ENCODE measurements at places on chromosomes 13 and 19.
A peak's percentile ranks its signal among the peaks of the same experiment; 100 is the strongest.

DNA sequence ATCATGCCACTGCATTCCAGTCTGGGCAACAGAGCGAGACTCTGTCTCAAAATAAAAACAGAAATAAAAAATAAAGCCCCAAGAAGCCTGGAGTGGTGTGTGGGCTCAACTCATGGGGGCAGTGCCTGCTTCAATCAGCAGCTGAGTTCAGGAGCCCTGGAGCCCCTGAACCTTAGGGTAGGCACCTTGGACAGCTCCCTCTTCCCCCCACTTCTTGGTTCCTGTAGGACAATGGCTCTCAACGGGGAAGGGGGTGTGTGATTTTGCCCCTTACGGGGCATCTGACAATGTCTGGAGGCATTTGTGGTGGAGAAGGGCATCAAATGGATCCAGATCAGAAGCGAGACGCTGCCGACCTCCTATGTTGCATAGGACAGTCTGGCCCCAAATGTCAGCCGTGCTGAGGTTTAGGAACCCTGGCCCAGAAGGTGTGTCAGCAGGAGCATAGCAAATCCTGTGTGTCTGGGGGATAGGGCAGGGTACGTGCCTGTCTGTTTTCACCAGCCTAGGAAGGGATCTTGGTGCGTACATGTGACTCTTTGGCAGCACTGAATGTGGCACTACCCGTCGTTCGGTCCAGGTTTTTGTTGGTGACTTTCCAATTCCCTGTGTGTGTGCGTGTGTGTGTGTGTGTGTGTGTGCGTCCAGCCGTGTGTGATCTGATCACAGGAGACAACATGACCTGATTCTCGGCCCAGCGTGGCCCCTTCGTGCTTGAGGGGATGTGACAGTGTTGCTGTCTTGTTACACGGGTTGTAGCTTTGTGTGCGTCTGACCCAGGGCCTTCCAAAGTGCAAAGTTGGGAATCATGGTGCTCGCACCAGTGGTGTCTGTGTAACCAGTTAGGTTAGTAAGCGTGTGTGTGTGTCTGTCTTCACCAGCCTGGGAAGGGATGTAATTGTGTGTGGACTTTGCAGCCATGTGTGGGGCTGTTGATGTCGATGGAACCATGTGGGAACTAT is 7.5 kb downstream of the IGLON5 start:
- DNase-seq = peak; percentile 14

DNA sequence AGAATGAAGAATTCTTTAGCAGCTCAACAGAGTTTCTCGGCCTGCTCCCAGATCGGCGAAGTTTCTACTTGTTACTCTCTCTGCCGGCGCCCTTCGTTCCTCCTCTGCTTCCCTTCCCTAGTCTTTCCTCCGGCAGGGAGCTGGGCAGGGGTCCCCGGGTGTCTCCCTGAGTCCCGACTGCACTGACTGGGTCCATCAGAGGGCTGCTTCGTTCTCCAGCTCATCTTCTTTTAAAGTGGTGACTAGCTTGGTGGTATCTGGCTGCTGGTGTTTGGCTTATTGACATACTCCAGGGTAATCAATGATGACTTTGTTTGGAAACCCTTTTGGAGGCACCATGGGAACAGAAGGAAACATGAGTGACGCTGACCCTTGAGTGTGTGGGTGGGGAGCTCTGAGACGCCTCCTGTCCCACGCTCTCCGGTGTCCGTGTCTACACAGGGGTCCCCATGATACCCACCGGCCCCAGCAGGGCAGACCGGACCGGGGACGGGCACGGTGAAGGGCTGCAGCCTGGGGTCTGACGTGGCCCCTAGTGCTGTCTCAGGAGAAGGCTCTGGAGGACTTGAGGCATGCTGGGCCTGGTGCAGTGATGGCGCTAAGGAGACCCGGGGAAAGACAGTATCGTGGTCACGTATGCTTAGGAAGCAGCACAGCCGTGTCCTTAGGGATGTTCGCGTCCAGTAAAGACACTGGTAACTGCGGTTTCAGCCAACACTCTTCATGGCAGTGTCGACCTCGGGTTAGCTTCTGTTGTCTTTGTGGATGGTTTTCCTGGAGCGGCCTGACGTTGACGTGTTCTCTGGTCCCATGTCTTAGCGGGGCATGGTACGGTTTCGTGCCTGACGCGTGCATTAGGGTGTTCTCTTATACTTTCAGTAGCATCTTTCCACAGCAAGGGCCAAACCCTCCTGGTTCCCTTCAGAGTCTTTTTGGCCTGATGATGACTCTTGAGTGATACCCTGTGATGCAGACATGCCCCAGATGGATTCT is 23.8 kb downstream of the NAXD start:
- no peak for DNase-seq

DNA sequence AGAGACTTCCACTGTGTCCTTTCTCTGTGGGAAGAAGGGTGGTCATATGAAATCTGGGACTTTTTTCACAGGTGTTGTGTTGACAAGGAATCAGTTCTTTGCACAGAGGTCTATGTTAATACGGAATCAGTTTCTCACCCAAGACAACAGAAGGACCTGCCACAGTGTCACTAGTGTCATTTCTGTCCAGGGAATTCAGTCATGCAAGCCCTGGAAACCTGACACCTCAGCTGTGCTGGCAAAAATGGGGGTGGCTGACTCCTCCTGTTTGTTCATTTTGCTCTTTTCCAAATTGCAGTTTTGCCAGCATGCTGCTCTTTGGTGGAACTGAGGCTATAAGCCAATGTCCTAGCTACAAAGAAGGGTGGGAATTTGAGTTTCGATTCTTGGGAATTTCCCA is 49.8 kb upstream of the ESD start:
- DNase-seq = no peak

DNA sequence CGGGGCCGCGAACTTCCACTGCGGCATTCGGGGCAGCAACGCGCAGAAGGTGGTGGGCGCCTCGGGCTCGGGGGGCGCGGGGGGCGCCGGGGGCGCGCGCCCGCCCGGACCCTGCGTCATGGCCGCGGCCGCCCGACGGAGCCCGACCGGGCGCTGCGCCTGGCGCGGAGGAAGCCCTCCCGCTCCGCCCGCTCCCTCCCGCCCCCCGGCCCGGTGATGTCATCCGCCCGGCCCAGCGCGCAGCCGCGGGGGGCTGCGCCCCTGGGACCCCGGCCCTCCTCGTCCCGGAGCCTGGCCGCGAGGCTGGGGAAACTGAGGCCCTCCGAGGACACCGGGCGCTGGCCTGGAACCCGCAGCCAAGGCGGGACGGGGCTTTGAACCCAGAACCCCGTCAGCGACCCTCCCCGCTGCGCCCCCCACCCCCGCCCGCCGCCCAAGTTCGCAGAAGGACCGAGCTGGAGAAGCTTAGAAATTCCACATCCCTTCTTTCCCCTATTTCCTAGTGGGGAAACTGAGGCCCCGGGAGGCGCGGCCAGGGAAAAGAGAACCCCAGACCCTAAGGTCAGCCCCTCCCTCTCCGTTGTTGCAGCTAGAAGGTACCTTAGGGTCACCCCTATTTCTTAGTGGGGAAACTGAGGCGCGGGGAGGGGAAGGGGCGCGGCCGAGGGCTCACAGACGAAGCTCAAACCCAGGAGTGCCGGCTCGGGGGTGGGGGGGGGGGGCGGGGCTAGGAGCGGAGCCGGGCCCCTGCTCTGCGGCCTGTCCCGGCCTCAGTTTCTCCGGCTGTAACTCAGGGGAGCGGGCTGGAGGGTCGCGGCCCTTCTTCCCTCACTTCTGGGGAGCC is at the start of gene SHC2:
Gene SHC2 (minus strand): TSS at position 157 of the 844 bp plus-strand sequence. CDS start 37 bp downstream, at position 120.
- DNase-seq = no peak

GRCh38 chr13:88142653-88143052 is 471.5 kb downstream of the SLITRK5 start:
- DNase-seq = no peak

- DNase-seq = peak; percentile 11
Measured at GRCh38 chr19:2015608-2015950, at the start of gene BTBD2. BTBD2 (minus strand) TSS chr19:2015714; CDS start chr19:2015703, 11 bp downstream.

DNA sequence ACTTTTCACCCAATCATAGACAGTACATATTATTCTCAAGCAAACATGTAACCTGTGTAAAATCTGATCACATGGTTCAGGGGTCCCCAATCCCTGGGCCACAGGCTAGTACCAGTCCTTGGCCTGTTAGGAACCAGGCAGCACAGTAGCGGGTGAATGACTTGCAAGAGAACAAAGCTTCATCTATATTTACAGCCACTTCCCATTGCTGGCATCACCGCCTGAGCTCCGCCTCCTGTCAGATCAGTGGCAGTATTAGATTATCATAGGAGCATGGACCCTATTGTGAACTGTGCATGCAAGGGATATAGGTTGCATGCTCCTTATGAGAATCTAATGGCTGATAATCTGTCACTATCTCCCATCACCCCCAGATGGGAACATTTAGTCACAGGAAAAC is 133.1 kb downstream of the MAB21L1 start:
- no peak for DNase-seq

DNA sequence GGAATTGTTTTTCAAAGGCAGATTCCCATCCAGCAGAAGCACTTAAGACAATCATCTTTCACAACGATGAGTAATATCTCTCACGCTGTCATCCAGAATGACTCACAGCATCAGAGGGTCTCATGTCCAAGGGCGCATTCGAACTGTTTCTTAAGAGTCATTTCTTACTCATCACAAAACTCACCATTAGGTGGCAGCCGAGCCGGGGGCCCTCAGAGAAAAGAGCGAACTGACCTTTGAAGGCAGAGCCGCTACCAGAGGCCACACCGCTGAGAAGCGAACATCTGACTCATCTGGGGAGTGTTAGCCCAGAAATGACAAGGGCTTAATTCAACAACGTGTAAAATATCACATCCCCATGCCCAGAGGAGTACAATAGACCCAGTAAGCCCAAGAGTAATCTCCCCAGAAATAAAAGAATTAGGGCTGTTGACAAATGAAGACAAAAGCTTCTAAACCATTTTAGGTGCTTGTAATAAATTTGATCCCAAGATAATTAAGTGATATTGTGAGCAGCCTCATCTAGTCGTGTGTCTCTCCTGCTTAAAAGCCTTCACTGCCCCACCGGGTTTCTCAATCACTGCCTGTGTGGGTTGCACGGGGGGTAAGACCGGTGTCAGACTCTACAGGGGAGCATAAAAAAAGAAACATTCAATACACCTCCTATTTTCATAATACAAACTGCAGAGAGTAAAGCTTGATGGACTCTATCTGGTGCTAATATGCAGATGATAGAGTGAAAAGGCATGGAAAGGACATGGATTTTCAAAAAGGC is 96.2 kb downstream of the CYSLTR2 start:
- DNase-seq = no peak

DNA sequence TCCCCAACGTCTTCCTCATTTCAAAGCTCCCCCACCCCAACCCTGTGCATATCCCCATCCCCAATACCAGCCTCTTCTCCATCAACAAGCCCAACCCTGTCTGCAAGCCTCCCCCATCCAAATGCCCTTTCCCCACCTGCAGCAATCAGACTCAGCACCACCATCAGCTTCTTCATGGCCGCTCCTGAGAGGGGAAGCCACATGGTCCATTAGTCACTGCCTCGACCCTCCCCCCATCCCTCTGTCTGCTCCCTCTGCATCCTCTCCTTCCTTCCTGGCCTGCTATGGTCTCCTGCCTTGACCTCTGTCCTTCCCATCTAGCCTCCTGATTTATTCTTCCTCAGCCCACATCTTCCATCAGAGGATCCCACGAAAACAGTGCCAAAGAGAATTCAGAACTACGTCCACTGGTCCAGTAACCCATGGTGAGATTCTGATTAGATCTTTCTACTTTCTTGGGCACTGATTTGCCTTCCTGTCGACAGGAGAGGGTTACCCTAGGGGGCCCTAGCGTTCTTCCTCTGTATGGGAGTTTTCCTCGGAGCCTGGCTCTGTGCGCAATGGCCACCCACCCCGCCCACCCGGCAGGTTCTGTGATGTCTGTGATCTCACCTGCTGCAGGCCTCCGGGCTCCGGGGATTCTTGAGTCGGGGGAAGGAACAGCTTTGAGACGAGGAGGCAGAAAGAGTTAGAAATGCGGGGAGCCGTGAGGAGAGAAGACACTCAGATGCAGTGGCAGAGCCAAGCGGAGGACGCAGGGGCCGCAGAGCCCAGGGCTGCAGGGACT is 1.3 kb downstream of the KLK6 start:
- DNase-seq = no peak

- DNase-seq = no peak
Measured at GRCh38 chr19:41932259-41932719, 4.0 kb upstream of the ERFL start.

GRCh38 chr13:94344126-94344818 is 135.2 kb downstream of the DCT start:
- no peak for DNase-seq

DNA sequence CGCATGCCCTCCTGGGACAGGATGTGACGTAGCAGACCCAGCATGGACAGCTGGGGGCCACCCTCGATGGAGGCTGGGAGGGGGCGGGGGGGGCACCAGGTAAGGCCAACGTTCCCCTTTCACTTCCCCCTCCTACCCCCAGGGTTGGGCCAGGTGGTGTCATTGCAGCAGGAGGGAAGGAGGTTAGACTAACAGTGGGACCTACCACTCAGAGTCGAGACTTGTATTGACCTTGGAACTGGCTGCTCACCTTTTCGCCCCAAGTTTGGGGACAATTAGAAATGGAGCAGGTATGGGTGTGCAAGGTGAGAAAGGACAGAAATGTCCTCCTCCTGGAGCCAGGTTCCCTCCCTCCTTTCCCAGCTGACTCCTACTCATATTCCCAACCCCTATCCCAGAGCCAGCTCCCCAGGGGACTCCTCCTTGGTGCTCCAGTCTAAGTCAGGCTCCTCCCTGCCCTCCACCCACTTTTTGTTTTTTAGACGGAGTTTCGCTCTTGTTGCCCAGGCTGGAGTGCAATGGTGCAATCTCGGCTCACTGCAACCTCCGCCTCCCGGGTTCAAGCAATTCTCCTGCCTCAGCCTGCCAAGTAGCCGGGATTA is 8.6 kb upstream of the SLC25A41 start:
- DNase-seq = no peak

DNA sequence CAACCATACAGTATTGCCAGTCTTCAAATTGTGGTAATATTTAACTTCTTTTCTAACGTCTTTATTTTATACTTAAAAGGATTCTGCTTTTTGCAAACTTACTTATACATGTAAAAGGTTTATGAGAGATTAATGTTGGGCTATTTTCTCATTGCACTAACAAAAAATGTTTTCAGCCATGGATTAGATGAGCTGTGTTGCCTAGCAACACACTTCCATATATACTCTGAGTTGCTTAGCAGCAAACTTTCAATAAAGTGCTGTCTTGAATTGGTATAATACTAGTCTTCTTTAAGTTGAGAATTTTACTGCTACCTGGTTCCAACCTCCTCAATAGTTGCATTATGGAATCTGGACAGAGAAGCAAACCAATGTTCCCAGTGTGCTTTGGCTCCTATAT is 777.4 kb upstream of the PCDH9 start:
- no peak for DNase-seq

DNA sequence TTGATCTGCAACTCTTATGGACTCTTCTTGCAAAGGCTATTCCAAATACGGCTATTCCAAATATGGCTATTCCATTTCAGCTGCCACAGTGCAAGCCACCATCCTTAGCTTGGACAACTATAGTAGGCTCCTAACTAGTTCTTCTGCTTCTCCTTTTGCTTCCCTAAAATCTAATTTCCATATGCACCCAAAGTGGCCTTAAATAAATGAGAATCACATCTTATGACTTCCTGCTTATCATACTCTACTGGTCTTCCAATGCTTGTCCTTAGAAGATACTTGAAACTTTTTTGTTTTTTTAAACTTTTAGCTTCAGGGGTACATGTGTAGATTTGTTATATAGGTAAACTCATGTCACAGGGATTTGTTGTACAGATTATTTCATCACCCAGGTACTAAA is 4.9 kb downstream of the UCHL3 start:
- no peak for DNase-seq
